ENCODE measurements at places on chromosomes 1 and 21. TPM values are rescaled to one million over a fixed set of nuclear protein-coding genes. Genes with fewer than 3 reads are reported as not detected.

DNA sequence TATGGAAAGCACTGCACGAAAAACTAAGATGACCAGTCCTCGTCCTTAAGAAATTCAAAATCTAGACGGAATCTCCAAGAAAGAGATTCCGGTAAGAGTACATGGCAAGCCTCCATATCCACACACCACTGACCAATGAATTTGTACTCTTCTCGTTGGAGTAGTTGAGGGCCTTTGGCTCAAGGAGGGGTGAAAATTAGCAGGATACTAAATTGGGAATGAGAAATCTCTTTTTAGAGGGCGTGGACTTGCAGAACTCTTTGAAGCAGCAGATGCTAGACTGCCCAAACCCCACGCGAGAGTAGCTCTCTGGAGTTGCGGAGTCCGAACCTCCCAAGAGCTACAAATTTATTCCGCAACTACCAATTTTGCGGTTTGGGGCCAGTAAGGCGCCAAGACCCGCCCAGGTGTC, 872 bp upstream of the PPP2R5A start:
- no peak for DNase-seq

- no peak for DNase-seq
Measured at GRCh38 chr1:233815357-233815756, 89.1 kb upstream of the SLC35F3 start.

The TRIM17 gene
- total RNA-seq = not detected

The TPTE gene
- total RNA-seq = not detected

The CLCA1 gene
- 0.11 TPM for total RNA-seq

DNA sequence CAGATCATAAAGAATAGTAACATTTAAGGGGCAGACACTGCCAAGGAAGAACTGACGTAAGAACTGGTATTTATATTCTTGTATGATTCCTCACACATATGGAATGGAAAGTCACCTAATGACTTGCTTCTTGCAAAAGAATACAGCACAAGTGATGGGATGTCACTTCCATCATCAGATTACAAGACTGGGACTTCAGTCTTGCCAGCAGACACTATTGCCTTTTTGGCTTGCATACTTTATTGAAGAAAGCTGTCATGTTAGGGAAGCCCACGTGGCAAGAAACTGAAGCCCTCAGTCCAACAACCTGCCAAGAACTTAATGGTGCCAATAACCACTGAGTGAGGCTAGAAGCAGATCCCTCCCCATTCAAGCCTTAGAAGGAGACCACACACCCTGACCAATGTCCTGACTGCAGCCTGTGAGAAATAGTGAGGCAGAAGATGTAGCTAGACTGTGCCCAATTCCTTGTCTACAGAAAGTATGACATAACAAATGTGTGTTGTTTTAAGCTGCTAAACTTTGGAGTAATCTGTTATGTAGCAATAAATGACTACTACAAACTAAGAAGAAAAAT, 12.0 kb downstream of the EGLN1 start:
- no peak for DNase-seq

The ANGPTL7 gene
- total RNA-seq = 7.6 TPM

The GABPB2 gene
- 25.7 TPM for total RNA-seq

GRCh38 chr1:116329524-116330341, 43.3 kb upstream of the ATP1A1 start:
- no peak for DNase-seq

DNA sequence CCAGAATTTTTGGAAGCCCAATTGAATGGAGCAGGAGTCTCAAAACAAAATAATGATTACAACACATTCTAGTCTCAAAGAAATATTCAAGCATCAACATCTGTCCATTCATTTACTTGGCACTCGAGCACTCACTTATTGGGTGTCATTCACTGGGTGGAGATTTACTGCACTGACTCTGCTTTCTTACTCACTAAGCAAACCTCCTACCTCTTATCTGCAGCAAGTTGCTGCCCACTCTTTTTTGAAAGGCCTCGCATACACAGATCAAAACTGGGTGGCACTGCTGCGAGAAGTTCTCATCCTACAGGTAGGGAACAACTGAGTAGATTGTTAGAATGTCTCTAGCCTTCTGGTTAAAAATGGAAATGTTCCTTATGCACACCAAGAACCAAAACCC, 18.0 kb downstream of the RHBDL2 start:
- DNase-seq = no peak

The SPRR1B gene
- not detected for total RNA-seq

DNA sequence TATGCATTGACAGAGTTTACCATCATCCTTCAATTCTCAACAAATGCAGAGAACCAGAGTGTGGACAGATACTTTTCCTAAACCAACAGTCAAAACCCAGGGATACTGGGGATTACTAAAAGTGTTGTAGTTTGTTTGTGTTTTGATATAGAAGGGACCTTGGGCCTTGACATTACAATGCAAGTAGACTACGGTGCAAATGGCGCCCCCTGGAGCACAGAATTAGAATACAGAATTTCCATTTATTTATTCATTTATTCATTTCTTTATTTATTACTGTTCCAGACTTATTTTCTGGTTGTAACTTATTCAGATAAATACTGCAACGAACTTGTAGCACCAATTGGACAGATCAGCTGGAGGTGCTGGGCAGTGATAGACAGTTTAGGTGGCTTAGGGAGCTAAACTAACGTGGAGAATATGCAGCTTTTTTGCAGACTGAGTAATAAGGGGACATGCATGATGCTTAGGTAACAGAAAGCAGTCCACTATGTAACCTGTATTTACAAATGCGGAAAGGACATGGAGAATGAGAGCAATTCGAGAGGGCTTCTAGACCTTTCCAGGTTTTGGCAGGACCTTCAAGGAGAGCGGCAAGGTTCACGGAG, 42.6 kb downstream of the KIRREL1 start:
- DNase-seq = no peak

The RIPPLY3 gene
- not detected for total RNA-seq

The TNFRSF9 gene
- total RNA-seq = not detected

DNA sequence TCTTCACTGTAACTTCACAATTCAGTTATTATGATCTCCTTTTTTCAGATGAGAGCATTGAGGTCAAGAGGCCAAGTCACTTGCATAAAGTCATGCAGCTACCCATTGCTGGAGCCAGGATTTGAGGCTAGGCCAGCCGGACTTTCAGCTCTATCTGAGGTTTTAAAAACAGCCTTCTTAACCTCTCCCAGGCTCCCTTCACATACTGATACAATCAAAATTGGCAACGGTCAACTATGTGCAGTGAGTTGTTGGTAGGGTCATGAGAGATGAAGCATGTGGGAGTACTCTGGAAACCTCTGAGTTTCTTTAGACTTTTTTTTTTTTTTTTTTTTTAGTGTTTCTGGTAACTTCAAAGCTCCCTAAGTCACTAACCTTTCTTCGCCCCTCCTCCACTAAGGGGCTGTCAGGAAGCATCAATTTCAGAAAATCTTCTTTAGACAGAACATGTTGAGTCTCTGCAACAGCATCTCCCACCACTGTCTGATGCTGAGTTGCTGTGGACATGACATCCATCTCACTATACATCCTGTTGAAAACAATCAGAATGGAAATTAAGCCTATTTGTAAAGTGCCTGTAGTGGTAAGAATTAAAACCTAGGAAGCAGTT, 201.8 kb downstream of the SIPA1L2 start:
- no peak for DNase-seq

- DNase-seq = no peak
Measured at GRCh38 chr1:157119008-157119407, 19.2 kb downstream of the ETV3 start.

The CRYAA gene
- not detected for total RNA-seq

The PRR9 gene
- total RNA-seq = not detected

The TCEA3 gene
- total RNA-seq = 23.3 TPM

The BARHL2 gene
- total RNA-seq = not detected

DNA sequence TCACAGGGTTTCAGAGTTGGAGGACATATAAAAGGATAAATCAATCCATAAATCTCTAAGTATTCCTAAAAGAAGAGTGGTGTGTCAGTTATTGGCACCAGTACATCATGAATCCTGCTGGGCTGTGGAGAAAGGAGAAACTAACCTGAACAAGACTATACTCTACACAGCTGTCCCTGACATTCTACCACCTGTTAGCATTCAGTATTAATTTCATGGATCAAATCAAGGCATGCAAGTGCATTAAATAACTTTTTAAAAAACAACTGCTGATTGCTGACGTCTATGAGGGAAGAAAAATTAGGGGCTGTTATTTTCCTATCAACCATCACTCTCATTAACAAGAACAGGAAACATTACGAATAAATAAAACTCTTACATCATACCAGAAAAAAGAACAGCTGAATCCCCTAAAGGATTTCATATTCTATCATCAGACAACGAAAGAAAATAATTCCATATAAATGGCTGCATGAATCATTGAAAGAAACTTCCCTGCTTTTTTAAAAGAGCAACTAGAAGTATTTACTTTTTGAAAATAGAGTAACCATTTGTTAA, 121.7 kb downstream of the ATF6 start:
- DNase-seq = no peak

DNA sequence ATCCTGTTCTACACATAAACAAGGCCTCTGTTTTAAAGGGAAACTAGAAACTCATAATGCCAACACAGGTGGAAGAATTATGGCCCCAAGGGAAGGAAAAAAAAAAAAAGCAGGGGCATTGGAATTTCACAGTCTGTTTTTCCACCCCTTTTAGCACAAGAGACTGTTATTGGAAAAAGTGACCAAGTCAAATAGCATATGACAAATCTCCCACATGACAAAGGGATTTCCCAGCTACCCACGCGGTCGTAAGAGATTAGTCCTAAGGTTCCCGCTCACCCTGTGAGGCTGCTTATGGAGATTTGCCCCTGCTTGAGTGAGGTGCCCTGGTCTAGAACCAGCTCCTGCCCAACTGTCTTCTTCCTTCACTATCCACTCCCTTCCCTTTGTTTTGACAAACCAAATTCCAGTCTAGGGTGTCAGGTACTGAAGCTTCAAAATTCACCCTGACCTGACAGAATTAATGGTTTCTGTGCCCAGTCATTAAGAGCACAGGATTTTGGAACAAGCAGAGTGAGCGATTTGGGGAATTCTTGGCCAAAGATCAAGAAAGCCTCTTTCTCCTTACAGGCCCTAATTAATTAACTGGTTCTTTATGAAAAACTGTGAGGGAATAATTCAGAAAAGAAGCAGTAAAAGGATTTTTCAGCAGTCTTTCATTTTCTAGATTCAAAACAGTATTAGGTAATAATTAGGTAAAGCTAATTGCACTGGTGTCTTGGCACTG, 107.3 kb downstream of the NMNAT2 start:
- no peak for DNase-seq

GRCh38 chr1:204978782-204979181, 64.2 kb upstream of the CNTN2 start:
- DNase-seq = no peak

The ATP5PB gene
- 184 TPM for total RNA-seq

DNA sequence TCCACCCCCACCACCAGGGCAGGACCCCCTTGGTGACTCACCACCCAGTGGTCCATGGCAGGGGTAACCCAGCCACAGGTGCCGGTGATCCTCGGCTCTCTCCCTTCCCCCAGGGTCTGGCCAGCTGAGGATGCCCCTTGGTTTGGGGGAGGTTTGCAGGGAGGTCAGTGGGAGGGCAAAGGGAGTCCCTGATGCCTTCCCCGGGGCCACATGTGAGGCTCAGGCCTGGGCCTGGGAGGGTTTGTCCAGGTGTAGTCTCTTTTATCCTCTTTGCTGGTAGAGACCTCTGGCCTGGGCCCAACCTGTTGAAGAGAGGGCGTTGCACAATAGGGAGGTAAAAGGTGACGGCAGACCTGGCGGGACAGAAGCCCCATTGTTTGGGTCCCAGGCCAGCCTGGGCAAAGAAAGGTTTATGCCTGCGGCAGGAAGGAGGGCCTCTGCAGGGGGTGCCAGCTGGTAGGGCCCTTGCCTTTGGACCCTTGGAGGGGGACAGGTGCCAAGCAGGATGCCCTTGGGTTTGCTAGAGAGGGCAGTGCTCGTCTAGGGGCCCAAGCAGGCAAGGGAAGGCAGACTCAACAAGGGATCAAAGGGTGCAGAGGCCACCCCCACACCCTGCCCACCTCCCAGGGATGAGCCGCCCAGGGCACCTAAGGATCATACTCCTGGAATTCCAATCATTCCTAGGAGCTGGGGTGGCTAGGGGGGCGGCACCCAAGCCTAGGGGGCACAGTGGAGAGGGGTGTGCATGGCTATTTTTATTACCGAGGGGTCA, 760 bp upstream of the TINAGL1 start:
- DNase-seq = no peak

DNA sequence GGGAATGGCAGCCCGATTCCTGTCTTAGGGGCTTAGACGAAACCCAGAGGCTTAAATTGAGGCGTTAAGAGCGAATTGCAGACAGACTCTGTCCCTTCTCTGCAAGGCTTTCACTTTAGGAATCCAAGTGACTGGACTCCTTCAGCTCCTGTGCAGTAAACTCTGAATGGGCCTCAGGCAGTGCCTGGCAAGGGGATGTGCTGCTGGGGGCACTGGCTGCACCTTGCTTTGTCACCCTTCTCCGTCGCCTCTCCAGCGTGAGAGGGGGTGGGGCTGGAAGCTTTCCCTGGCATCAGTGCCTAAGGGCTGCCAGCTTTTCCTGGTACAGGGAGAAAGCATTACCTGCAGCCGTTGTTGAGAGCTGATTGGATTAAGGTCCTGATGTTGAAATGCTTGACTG, 39.9 kb upstream of the NFASC start:
- DNase-seq = no peak

The SLC44A5 gene
- 0.71 TPM for total RNA-seq

DNA sequence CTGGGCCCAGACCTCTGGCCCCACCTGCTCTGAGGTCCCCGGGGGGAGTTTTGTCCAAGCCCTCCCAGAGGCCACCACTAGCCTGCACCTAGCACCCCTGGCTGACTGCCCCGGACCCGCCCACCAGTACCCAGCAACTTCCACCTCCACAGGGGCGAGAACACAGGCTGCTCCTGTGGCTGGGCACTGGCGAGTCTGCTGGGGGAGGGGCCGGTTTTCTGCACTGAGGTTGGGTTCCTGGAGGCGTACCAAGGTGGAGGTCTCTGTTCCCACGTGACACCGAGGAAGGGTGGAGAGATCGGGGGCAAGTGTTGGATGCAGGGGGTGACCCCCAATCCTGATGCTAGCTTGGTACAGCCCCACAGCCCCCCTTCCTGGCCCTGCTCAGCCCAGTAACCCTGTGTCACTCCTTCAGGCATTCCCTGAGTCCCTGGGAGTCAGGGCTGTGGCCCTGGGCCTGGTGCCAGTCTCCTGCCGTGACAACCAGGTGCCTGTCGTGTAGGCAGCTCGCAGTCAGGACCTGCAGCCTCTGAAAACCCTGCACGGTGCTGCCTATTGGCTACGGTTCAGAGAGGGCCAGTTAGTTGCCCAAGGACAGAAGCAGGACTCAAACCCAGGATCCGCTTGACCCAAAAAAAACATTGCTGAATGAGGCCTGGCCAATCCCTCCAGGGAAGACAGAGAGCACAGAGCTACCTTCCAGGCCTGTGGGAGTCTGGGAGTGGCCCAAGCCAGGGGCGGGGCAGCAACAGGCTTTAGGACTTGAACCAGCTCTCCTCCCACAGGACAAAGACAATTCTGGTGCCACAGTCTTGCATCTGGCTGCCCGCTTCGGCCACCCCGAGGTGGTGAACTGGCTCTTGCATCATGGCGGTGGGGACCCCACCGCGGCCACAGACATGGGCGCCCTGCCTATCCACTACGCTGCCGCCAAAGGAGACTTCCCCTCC, 3.1 kb downstream of the ESPN start:
- DNase-seq = no peak

The GREM2 gene
- total RNA-seq = 3.1 TPM
